Natural killer cell treated with Interleukin-12 subunit alpha and Interleukin-12 subunit beta and Interleukin-15 and Interleukin-18, amount 100 ng/mL, for 72 hours (primary cell): ENCODE measurements at places on chromosomes 3 and 15. TPM values are rescaled to one million over a fixed set of nuclear protein-coding genes. Genes with fewer than 3 reads are reported as not detected.
A peak's percentile ranks its signal among the peaks of the same experiment; 100 is the strongest.

- peak overlapping the region; percentile 93 for H3K27ac ChIP-seq
- H3K36me3 ChIP-seq, result peaks cover 8% of the 10 kb centered on the region
- no peak for DNase-seq
- peak overlapping the region; percentile 92 for H3K4me3 ChIP-seq
Observed at GRCh38 chr3:3178498-3179328, 778 bp downstream of the CRBN start.

DNA sequence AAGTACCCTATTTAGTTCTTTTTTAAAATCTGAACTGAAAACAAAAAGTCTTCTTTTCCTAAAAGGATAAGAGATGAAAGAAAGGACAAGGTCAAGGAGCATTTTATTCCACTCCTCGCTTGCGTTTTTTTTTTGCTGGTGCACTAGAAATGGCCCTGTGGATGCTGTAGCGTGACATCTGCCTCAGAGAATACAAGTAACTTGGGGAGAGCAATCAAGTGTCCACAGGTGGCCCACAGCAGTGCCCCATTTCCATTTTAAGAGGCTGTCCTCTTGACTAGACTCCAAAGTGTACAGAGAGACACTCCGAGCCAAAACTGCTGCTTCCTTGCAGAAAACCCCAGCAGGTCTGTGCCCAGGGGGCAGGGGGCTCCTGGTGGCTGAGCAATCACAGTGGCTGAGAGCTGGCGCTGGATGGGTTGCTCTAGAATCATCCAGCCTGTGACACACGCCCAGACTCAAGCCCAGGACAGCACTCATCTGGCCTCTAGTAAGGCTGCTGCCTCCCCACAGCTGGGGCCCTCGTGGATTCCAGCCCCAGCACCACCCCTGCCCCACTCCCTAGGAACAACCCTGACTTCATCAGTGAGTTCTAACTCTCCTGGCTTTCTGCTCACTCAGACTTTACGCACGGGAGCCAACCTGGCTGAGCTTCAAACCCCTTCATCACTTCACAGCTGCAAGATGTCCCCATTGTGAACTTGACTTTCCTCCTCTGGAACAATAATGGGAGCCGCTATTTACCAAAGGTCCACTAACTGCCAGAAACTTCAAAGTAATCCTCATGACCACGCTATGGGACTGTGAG is 71.1 kb upstream of the SPATA12 start:
- peaks cover 7% of the 10 kb centered on the region for H3K27me3 ChIP-seq
- H3K27ac ChIP-seq, result no peak overlapping the region
- peaks cover 6% of the 10 kb centered on the region for H3K4me1 ChIP-seq
- no peak overlapping the region for H3K4me3 ChIP-seq
- DNase-seq, result no peak
- H3K36me3 ChIP-seq, result no peaks in the 10 kb centered on the region

Gene WNT5A
- total RNA-seq, result not detected

DNA sequence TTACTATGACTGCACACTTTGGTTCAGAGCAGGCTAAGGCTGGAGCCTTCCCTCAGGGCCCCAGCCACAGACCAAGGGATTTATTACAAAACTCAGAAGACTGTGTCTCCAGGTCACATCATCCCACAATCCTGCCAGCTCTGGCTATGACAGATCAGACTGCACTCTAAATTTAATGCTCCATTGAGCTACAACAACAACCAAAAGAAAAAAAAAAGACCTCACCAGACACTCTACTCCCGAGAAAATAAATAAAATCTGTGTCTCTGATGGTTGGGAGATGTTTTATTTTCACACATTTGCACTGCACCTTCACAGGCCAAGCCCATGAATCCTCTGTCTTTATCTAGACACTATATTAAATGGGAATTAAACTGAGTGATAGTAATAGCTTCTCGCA is 50.8 kb upstream of the CTNNB1 start:
- peaks cover 9% of the 10 kb centered on the region for H3K36me3 ChIP-seq
- no peak overlapping the region for H3K4me3 ChIP-seq
- peaks cover 13% of the 10 kb centered on the region for H3K27me3 ChIP-seq
- no peaks in the 10 kb centered on the region for H3K4me1 ChIP-seq
- H3K27ac ChIP-seq, result no peak overlapping the region

DNA sequence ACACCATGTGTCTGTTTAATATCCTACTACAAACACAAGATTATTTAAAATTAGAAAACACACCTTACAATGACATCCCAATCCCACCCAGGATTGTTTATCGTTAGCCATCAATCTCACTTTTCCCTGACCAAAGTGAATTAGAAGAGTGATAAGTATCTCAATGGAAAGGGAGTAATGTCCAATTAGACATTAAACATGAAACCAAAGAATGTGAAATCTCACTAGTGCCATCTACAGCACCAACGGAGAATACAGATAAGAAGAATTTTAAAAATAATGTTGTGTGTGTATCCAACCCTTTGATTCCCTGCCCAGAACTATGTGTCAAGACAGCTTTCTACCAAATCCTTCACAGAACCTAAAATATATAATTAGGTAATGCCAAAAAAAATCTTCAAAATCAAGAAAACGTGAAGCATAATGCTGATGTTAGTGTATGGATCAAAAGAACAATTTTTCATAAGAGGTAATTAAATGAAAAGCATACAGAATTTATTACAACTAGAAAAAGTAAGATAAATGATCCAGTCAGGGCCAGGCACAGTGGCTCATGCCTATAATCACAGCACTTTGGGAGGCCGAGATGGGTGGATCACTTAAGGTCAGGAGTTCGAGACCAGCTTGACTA is 64.2 kb downstream of the SCAPER start:
- no peak for DNase-seq
- peaks cover 33% of the 10 kb centered on the region for H3K4me1 ChIP-seq

DNA sequence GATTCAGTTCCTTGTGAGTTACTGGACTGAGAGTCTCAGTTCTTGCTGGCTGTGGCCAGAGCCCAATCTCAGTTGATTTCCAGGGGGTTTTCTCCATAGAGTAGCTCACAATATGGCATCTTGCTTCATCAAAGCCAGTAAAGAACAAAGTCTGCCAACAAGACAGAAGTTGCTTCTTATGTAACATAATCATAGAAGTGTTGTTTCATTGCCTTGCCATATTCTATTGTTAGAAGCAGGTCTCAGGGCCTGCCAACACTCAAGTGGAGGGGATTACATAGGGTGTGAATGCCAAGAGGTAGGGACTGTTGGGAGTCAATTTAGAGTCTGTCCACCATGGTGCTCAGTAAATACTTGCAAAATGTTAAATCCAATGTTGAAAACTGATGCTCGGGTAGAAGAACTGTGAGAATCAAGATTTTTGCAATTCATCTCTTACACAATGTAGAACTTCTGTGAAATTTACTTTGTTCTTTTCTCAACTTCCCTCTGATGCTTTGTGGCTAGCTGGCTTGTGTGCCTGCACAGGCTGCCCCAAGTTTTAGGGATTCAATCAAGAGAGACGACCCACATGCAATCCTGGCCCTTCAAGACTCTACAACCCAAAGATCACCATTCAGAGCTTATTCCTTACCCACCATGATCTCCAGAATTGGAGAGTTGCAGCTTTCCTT is 13.3 kb upstream of the PXYLP1 start:
- DNase-seq, result no peak
- H3K4me3 ChIP-seq, result no peak overlapping the region
- H3K27me3 ChIP-seq, result peaks cover 3% of the 10 kb centered on the region

GRCh38 chr3:17936736-17937480 is 194.5 kb upstream of the TBC1D5 start:
- no peak overlapping the region for H3K27ac ChIP-seq
- no peaks in the 10 kb centered on the region for H3K36me3 ChIP-seq
- no peak overlapping the region for H3K4me3 ChIP-seq
- H3K4me1 ChIP-seq, result no peaks in the 10 kb centered on the region
- H3K27me3 ChIP-seq, result peaks cover 27% of the 10 kb centered on the region
- no peak for DNase-seq

GRCh38 chr15:38217191-38217595 is 35.4 kb upstream of the SPRED1 start:
- H3K27me3 ChIP-seq, result peaks cover 17% of the 10 kb centered on the region
- no peaks in the 10 kb centered on the region for H3K36me3 ChIP-seq
- H3K27ac ChIP-seq, result no peak overlapping the region

DNA sequence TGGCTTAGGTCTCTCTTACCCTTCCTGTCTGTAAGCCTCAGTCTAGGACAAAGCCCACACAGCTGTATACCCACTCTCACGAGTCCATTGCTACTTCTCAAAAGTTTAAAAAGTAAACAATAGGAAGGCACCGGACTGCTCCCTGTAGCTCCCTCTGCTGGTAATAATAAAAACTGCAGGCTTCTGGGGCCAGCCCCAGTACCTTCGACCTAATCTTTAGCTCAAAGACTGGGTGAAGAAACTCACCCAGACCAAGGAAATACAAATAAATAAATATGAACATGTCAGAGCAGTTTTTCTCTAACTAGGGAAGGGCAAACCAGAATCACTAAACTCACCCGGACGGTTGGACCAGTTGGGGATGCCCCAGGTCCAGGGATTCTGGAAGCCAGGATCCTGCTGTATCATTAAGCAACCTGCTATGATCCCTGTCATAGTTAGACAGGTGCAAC is 5.0 kb downstream of the FAM219B start:
- no peak for DNase-seq
- peaks cover 11% of the 10 kb centered on the region for H3K36me3 ChIP-seq
- no peaks in the 10 kb centered on the region for H3K27me3 ChIP-seq
- no peak overlapping the region for H3K4me3 ChIP-seq

GRCh38 chr3:58608648-58609047 is 31.5 kb upstream of the FAM107A start:
- H3K4me3 ChIP-seq, result no peak overlapping the region
- H3K4me1 ChIP-seq, result peaks cover 6% of the 10 kb centered on the region
- H3K27me3 ChIP-seq, result peaks cover 19% of the 10 kb centered on the region

DNA sequence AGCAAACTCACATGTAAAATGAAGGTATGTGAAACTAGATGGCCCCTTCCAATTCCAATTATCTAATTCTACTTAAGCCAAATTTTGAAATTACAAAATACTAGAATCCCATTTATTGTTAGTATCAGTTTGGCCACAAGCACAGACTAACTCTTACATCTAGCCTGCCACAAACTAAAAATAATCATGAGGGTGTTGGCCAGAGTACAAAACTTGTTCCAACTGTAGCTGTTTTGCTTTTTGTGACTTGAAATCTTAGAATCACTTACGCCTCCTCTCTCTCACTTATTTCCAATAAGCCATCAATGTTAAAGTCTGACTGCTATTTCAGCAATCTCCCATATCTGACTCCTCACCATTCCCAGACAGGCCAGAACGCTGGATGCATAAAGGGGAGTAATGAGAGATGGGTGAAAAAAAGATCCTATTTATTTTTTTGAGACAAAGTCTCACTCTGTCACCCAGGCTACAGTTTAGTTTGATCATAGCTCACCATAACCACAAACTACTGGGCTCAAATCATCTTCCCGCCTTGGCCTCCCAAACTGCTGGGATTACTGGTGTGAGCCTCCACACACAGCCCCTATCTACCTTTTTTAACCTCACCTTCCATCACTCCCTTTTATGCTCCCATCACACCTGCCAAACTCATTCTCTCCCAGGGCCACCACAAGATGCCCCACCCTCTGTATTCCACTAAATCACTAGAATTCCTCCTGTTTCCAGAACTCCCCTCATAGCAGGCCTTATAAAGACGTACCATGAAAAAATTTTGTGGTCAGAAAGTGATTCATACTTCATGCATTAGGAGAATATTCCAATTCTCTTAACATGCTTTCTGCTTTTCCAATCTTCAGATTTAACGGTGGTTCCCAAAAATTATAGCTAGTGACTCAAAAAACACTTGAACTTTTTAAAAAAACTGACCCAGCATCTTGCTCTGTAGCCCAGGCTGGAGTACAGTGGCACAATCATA is 36.5 kb downstream of the ATOSA start:
- peak overlapping the region; percentile 4 for H3K27ac ChIP-seq
- no peaks in the 10 kb centered on the region for H3K36me3 ChIP-seq
- no peak for DNase-seq
- peaks cover 22% of the 10 kb centered on the region for H3K4me1 ChIP-seq
- peak overlapping the region; percentile 2 for H3K4me3 ChIP-seq

Gene SPG21
- total RNA-seq, result 67.9 TPM

- no peak for DNase-seq
- H3K27ac ChIP-seq, result no peak overlapping the region
- no peaks in the 10 kb centered on the region for H3K27me3 ChIP-seq
- peaks cover 28% of the 10 kb centered on the region for H3K4me1 ChIP-seq
Observed at GRCh38 chr3:124972457-124972856, 37.9 kb upstream of the MUC13 start.

DNA sequence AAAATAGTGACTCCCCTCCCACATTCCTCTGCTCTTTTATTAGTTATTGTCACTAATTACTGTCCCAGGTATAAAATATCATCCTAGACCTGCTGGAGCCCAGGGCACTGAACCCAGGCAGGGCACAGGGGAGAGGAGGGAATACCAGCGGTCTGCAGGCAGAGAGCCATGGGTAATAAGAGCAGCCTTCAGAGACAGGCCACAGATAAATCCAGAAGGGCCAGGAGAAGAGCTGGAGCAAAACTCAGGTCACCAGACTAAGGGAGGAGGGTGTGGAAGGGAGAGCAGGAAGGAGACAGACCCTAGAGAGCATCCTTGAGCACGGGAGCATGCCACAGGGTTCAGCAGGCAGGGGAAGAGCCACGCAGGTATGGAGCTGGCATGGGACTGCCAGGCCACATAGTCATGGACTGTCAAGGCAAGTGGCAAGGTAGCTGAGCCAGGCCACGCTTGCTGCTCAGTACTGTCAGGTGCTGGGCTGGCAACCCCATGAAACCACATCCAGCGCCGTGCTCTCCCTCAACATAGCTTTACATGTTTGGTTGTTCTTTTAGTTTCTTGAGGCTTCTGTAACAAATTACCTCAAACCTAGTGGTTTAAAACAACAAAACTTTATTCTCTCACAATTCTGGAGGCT is 15.6 kb upstream of the CAPN3 start:
- DNase-seq, result no peak
- no peaks in the 10 kb centered on the region for H3K27me3 ChIP-seq
- H3K27ac ChIP-seq, result no peak overlapping the region
- no peaks in the 10 kb centered on the region for H3K36me3 ChIP-seq
- peaks cover 2% of the 10 kb centered on the region for H3K4me1 ChIP-seq
